ENCODE measurements at places on chromosomes 2 and 18.

DNA sequence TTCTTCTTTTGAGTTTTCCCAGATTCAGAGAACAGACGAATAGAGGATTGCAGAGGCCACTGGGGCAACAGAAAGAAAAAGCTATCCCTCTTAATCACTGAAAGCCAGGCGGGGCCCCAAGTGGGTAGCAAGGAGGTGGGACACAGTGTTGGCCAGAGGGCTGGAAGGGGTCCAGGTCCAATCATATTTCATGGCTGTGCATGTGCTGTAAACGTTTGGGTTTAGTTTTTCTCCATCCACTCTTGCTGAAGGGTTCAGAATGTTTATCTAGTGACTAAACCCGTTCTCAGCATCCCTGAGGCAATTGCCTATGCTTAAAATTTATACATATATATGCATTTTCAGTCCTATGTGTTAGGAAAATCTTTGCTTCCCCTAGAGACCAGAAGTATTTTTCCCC, 99.4 kb upstream of the EPHA4 start:
- no peak for DNase-seq

DNA sequence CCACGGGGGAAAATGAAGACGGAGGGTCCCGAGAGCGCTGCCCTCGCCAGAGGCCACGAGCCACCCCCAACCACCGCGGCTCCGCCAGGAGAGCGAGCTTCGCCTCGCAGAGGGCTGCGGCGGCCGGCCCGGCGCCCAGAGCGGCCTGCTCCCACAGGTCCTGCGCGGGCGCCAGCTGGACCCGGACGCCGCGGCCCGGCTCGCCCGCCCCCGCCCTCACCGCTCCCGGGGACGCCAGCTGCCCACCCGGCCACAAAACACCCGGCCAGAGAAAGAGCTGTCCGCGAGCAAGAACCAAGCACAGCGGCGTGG, 709 bp downstream of the PTPN2 start:
- DNase-seq = no peak

DNA sequence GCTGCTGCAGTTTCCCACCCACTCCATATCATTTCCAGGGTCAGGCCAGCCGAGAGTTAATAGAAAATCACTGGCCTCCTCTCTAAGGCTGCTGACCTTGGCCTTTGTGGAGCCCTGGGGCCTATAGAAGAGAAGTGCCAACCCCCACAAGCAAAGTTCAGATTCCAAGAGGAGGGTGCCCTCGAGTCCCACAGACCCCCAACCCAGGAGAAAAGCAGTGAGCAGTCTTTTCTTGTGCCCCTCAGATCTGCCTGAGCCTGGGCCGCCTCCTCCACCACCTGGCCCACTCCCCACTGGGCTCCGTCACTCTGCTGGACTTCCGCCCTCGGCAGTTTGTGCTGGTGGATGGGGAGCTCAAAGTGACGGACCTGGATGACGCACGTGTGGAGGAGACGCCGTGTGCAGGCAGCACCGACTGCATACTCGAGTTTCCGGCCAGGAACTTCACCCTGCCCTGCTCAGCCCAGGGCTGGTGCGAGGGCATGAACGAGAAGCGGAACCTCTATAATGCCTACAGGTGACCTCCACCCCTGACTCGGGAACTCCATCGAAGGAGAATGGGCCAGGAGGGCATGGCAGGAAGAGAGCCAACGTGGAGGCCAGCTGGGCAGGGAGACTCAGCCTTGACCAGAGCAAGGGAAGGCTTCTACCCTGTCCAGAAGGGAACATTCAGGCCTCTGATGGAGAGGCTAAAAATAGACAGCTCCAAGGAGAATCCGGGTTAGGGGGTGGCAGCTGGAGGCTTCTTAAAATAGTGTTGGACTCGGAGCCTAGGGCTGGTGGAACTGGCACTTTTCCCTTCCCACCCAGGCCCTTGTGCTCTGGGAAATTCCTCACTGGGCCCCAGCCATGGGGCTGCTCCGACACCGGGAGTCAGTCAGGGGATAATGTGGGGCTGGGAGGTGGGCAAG, 6.2 kb downstream of the PKDCC start:
- DNase-seq = no peak

GRCh38 chr2:218991674-218992168, 1.5 kb downstream of the CRYBA2 start:
- DNase-seq = no peak

DNA sequence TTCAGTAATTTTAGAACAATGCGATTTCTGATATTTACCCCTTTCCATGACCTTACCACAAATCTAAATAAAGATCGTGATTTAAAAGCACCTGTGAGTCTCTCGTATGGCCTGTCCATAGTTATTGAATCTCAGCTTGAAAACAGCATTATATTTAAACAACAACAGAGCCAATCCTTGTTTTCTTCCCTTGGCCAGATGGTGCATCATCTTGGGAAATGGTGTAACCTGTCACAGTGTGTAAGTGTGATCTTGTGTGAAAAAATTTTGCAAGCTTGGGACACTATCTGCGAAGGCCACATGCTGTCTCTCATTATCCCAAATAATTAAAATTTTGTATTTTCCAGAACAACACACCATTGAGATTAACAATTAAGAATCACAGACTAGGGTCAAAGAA, 262.7 kb upstream of the SPHKAP start:
- DNase-seq = no peak

- no peak for DNase-seq
Observed at GRCh38 chr2:118148809-118149208, 60.5 kb downstream of the INSIG2 start.

- no peak for DNase-seq
Observed at GRCh38 chr2:15050483-15050882, 418.0 kb downstream of the LRATD1 start.

GRCh38 chr18:2135309-2135708, 436.0 kb downstream of the METTL4 start:
- no peak for DNase-seq

- DNase-seq = no peak
Observed at GRCh38 chr2:50777954-50778353, 254.0 kb downstream of the NRXN1 start.

GRCh38 chr18:36078751-36079529, 11.6 kb upstream of the RPRD1A start:
- no peak for DNase-seq

- no peak for DNase-seq
Observed at GRCh38 chr2:10141736-10142639, 19.4 kb downstream of the RRM2 start.

Measured in stimulated activated CD4-positive, alpha-beta T cell treated with anti-CD3 and anti-CD28 coated beads, Interleukin-1b, Interleukin-23, amount 100 ng/mL, for 1 hour (primary cell).